ENCODE measurements at places on chromosomes 5 and 9. TPM values are rescaled to one million over a fixed set of nuclear protein-coding genes. Genes with fewer than 3 reads are reported as not detected.

- no peak for DNase-seq
Measured at GRCh38 chr9:108049671-108050494, 560.3 kb upstream of the KLF4 start.

Gene MCTP1
- polyA plus RNA-seq, result 1.6 TPM

Gene CKS2
- 220 TPM for polyA plus RNA-seq

DNA sequence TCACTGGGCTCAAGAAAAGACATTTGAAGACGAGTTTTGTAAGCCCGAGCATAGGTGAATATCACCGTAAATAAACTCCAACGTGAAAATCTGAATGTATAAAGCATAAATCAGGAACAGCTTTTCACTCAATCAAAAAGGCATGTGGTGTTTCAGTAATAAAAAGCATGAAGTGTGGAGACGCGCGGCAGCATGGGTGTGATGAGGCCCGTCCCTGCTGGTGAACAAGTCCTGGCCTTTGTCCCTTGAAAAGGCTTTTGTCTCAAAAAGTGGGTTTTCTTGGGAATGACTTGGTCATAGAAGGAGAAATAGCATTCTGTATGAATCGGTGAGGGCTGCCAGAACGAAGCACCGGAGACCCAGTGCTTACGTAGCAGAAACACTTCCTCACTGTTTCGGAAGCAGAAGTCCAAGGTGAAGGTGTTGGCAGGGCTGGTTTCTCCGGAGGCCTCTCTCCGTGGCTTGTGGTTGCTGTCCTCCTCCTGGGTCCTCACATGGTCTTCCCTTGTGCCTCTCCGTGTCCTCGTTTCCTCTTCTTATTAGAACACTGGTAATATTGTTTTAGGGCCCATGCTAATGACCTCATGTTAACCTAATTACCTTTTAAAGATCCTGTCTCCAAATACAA lies 24.9 kb downstream of the ROPN1L start:
- DNase-seq, result no peak

DNA sequence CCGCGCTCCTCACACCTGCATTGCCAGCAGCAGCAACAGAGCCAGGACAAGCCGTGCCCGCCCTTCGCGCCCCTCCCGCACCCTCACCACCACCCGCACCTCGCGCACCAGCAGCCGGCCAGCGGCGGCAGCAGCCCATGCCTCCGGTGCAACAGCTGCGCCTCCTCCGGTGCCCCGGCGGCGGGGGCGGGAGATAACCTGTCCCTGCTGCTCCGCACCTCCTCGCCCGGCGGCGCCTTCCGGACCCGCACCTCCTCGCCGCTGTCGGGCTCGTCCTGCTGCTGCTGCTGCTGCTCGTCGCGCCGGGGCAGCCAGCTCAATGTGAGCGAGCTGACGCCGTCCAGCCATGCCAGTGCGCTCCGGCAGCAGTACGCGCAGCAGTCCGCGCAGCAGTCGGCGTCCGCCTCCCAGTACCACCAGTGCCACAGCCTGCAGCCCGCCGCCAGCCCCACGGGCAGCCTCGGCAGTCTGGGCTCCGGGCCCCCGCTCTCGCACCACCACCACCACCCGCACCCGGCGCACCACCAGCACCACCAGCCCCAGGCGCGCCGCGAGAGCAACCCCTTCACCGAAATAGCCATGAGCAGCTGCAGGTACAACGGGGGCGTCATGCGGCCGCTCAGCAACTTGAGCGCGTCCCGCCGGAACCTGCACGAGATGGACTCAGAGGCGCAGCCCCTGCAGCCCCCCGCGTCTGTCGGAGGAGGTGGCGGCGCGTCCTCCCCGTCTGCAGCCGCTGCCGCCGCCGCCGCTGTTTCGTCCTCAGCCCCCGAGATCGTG lies 517 bp downstream of the KCNN2 start:
- DNase-seq, result peak; percentile 57

- no peak for DNase-seq
Measured at GRCh38 chr5:100780376-100780870, 122.7 kb downstream of the ST8SIA4 start.

DNA sequence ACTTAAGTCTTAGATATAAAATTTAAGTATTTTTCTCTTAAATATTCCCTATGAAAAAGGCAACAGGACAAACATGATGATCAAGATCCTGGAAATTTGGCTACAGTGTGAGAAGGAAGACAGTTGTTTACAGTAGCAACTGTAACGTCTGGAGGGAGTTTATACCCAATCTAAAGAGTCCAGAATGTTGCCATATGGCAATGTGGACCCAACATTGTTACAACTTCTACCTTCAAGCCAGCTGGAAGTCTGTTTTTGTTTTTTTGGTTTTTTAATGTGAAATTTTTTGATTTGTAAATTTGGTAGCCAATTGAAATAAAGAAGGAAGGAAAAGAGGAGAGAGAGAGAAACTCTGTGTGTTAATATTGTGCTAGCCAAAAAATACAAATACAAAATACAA lies 233.4 kb downstream of the CHSY3 start:
- DNase-seq, result no peak

DNA sequence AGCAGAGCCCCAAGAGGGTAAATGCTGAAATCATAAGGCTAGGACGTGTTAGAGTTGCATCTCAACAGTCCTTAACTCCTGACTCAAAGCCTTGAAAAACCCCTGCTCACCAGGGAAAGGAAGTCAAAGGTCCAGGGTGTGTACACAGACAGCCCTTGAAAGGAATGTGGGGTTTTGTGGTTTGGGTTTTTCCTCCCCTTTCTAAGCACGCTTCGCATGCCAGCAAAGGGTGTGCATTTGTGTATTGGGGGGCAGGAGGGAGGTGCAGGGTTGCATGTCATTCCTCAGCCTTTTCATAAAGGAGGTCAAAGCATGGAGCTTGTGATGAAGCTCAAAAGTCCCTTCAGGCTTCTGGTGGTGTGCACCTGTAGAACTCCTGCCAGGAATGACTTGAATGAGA lies 17.3 kb upstream of the XPA start:
- DNase-seq, result no peak

Measured in brain (organoid and tissue), 16 donors.